ENCODE measurements at places on chromosomes 2 and 18. TPM values are rescaled to one million over a fixed set of nuclear protein-coding genes. Genes with fewer than 3 reads are reported as not detected.

The SPEG gene
- total RNA-seq, result 2.3 TPM

The SMYD5 gene
- total RNA-seq, result 47.0 TPM

The ACMSD gene
- total RNA-seq, result not detected

The CFAP65 gene
- total RNA-seq, result 0.16 TPM

The B3GNT2 gene
- total RNA-seq, result 34.7 TPM

The PSMA8 gene
- not detected for total RNA-seq

The NTSR2 gene
- not detected for total RNA-seq

The INHA gene
- 0.18 TPM for total RNA-seq

The RBM44 gene
- total RNA-seq, result 0.29 TPM

The CHRND gene
- not detected for total RNA-seq

The EFEMP1 gene
- not detected for total RNA-seq

The NPHP1 gene
- 2.6 TPM for total RNA-seq

The FBXO48 gene
- total RNA-seq, result 0.83 TPM

The LOXHD1 gene
- total RNA-seq, result not detected

The C2orf78 gene
- not detected for total RNA-seq

The MC5R gene
- not detected for total RNA-seq

The ALPI gene
- not detected for total RNA-seq

The EVA1A gene
- total RNA-seq, result 7.4 TPM

The SRD5A2 gene
- total RNA-seq, result not detected

The PAPOLG gene
- 18.2 TPM for total RNA-seq

The DHX57 gene
- 8.5 TPM for total RNA-seq

The SERPINB10 gene
- total RNA-seq, result 1.2 TPM

The POTEJ gene
- total RNA-seq, result not detected

All from SK-MEL-5 (cell line).